ENCODE measurements at places on chromosomes 3 and 15. TPM values are rescaled to one million over a fixed set of nuclear protein-coding genes. Genes with fewer than 3 reads are reported as not detected.

Gene DUOX1
- 1.1 TPM for total RNA-seq

Gene CMTM8
- total RNA-seq: 7.1 TPM

Gene SUCLG2
- total RNA-seq: 81.5 TPM

GRCh38 chr3:68485051-68485450 is 447.3 kb downstream of the TAFA4 start:
- DNase-seq: no peak

Gene CPEB1
- total RNA-seq: 3.3 TPM

- peak; percentile 57 for DNase-seq
These were observed 249.2 kb downstream of the OPA1 start for GRCh38 chr3:193842029-193842798.

Gene ADGRG7
- total RNA-seq: not detected

- DNase-seq: no peak
These were observed 12.3 kb downstream of the ISLR start for GRCh38 chr15:74185710-74186348.

- DNase-seq: no peak
These were observed 20.9 kb downstream of the TBC1D21 start for GRCh38 chr15:73894133-73894814.

Gene ZPLD1
- not detected for total RNA-seq

DNA sequence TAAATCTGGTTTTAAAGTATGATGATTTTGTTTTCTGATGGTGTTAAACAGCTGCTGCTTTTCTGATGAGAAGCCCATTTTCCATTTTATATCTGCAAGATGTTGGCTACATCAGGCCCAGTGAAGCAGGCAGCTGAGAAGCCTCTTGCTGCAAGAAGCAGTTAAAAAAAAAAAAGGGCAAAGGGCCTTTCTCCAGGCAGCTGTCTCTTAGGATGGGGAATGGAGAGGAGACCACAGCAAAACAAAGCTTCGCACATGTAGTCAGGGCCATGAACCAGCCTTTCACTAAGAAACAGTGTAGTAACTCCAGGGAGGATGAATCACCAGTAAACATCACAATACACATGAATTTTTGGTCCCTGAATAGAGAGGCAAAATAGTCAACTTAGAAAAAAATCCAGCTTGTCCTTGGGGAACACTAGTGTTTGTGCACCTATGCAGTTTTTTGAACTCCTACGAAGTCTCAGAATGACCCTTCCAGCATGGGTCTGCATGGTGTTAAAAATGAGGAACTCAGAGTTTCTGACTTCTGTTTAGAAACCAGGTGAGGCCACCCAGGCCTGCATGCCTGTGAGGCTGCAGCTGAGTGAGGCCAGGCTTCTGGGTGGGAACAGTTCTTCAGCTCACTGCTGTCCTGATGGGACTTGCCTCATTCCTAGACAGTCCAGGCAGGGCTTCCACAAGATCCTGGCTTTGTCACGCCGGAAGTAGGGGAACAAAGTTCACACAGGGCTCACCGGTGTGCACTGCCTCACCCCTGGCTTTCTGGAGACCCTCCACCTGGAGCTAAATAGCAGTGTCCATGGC is 518.7 kb downstream of the MCTP2 start:
- no peak for DNase-seq

DNA sequence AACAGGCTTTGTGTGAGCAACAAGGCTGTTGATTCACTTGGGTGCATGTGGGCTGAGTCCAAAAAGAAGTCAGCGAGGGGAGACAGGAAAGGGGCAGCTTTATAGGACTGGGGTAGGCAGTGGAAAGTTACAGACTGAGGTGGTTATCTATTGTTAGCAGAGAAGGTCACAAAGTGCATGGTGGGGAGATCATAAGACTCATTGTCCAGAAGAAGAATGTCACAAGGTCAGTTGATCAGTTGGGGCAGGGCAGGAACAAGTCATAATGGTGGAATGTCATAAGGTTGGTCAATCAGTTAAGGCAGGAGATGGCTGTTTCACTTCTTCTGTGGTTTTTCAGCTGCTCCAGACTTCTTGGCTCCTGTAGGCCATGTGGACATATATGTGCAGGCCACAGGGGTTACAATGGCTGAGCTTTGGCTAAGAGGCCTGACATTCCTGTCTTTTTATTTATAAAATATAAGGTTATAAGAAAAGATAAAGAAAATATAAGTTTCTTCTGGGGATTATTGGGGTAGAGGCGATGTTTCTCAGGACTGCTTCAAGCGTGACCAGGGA is 69.5 kb upstream of the SNTN start:
- no peak for DNase-seq

DNA sequence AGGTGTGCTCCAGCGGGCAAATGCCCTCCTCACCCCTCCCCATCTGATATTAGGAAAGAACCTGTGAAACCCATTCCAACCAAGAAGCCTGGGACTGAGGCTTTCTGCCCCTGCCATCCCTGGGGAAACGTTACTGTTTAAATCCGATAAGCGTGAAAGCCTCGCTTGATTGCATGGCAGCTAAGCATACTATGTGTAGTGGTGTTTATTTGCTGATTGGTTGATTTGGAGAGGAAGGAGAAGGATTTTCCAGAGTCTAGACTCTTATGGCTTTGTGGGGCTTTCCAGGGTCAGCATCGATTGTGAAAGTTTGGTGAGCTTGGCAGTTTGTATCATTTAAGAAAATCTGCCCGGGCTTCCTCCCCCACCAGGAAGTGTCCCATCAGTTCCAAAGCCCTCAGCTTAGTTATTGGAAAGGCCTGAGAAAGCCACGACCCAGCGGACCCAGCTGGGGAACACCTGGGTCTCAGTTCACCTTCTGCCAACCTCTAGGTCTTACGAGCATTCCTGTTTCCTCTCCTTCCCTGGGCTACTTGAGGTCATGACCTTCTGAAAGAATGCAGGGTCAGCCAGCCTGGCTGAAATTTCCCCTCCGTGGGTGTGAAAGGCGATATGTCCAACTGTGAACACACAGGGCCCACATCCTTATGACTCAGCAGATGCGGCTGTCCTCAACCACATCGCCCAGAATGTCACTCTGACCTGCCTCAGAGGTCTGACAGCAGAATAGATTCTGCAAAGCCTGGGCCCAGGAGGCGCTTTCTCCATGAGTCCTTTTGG is 62.8 kb upstream of the HERC1 start:
- no peak for DNase-seq

DNA sequence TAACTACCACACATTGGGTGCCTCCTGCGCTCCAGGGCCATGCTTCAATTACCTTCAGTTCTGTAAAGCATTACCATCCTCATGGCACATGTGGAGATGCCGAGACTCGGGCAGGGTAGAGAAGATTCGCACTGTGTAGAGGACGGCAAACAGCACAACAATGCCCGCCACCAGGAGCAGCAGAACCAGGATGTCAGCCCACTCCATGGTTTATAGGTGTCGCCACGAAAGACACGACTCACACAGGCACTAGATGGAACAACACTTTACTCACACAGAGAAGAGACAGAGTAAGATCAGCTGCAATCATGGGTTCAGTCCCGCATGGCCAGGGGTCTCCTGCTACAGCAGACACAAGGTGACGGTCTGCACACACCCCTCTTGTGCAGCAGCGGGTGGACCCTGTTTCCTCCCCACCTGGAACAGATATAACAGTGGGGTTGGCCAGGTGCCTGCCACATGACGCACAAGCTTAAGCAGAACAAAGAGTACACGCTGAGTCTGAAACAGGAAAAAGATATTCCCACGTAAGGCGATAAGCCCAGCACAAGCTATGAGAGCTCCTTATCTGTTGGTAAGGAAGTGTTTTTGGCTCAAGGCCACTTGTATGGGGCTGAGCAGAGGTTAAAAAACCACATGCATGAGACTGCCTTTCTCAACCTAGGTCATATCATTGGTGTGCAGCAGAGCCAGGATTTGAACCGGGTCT is 2.5 kb upstream of the TBC1D21 start:
- peak; percentile 79 for DNase-seq

GRCh38 chr3:152317956-152318355 is 49.2 kb downstream of the MBNL1 start:
- DNase-seq: no peak

Gene DOCK3
- 4.6 TPM for total RNA-seq

DNA sequence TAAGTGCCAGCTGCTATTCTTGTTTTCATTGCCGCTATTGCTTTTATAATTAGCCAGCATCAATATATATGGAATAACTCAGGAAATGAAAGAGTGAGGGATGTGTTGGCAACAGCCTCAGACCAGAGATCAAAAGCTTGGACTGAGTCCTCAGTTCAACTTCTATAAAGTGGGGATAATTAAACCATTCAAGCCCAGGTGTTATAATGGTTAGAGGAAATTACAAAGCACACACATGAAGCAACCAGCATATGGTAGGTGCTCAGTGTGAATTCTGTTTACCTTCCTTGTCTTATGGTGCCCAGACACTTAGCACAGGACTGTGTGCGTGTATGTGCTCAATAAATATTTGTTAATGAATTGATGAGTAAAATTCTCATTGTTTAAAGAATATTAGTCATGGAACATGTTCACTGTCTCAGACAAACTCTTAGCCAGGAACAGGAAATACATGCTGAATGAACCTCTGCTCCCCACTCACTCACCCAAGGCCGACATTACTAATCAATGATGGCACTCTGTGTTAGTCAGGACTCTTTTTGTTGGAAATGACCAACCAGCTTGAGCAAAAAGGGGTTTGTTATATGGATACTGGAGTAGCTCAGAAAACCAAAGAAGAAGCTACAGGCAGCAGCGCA is 16.7 kb upstream of the CCDC174 start:
- DNase-seq: no peak

GRCh38 chr3:151998744-151999143 is 125.3 kb downstream of the SUCNR1 start:
- DNase-seq: no peak

Gene HRH1
- total RNA-seq: 1.6 TPM

DNA sequence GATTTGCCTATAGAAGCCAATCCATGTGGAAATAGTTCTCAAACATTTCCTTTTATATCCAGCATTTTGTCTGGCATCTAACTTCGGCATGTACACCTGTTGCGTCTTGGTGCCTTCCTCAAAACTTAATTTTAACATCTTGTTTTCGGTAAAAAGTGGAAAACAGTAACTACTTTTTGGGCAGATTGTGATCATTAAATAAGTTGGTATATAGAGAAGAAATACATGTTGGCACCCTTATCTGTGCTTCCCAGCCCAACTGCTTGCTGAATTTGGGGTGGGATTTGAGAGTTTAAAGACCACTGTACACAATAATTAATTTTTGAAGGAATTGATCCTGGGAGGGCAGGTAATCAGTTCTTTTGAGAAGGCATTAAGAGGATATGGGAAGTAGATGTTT is 566.8 kb downstream of the PDCD6IP start:
- no peak for DNase-seq

DNA sequence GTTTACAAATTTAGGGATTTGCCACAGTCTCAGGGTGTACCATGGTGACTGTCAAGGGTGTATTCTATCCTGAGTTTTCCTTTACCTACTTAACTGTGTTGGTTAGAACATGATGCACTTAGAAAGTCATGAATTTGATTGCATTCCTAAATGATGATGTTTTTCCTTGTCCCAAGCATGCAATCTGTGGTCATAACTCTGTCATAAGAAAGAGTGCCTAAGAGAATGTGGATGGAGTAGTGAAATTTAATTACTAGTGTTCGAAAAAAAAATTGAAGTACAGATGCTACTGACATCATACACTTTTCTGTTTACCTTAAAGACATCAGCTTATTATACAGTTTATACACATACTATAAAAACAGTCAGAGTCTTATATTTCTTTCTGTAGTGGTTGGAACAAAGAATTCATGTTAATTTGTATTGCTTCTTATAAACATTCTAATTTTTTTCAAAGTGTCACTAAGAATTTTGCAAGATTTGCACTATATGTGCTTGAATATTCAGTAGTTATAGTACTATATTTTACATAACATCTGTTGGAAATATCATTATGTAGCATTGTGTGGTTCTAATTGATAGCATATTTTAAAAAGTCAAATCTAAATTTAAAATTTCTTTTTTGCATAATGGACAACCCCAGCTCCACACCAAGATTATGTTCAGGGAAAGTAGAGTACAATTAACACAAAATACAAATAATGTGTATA is 231.3 kb upstream of the KCNMB2 start:
- DNase-seq: no peak

Gene RASA2
- total RNA-seq: 5.1 TPM

DNA sequence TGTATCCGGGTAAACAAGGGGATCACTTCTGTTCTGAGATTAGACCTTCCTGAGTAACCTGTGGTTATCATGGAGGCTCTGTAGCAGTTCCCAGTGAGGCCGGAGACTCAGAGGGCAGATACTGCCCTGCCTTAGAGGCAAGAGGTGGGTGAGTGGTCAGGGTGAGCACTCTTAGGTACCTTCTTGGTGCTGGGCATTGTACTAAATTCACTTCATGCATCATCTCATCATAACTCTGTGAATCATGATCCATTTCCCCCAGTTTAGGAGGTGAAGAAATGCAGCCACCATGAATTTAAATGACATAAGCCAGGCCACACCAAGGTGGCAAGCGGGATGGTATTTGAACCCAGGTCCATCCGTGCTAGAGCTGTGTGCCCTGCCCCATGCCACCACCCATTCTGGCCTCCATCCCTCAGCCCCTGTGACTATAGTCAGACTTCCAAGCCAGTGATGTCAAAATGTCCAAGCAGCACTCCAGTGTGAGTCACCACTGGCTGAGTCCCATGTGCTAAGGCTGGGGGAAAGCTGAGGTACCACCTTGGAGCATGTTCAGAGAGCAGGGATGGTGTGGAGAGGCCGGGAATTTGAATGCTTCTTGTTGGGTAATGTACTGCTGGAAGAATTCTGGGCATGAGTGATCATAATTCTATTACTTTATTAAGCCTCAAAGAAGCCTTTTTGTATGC is 88.8 kb downstream of the EPHB1 start:
- DNase-seq: no peak

Gene WNT5A
- total RNA-seq: 8.0 TPM

Gene SCG5
- 0.90 TPM for total RNA-seq

GRCh38 chr3:83628471-83628870 is 1330.3 kb upstream of the CADM2 start:
- no peak for DNase-seq

DNA sequence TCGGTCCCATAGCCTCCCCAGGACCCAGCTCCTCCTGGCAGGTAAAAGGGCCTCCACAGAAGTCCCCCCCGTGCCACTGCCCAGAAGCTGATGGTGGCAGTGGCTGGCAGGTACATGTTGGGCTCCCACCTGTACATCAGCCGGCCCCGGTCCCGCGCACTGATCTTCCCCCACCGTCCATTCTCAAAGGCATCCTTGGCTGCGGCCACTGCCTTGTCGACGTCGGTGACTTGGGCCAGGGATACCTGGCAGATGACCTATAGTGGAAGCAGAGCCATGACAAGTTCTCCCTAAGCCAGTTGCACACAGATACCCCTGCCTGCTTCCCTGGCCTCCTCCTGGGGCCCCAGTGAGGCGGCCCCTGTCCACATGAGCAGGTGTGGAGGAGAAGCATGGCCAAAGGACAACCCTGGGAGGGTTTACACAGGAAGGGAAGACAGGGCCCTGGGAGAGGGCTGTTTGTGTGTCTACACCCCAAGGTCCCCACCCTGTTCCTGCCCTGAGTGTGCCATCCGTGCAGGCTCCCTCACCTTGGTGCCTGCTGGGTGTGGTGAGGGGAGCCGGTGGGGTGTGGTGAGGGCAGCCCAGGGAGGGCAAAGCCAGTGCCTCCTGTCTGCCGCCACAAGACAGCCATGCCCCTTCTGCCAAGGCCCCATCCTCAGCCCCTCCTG is 44.8 kb downstream of the ALDH1L1 start:
- DNase-seq: no peak

Measured in right atrium auricular region (tissue), 2 donors.